Lung microvascular endothelial cell (primary cell): ENCODE measurements at places on chromosomes 6 and 20.
A peak's percentile ranks its signal among the peaks of the same experiment; 100 is the strongest.

DNA sequence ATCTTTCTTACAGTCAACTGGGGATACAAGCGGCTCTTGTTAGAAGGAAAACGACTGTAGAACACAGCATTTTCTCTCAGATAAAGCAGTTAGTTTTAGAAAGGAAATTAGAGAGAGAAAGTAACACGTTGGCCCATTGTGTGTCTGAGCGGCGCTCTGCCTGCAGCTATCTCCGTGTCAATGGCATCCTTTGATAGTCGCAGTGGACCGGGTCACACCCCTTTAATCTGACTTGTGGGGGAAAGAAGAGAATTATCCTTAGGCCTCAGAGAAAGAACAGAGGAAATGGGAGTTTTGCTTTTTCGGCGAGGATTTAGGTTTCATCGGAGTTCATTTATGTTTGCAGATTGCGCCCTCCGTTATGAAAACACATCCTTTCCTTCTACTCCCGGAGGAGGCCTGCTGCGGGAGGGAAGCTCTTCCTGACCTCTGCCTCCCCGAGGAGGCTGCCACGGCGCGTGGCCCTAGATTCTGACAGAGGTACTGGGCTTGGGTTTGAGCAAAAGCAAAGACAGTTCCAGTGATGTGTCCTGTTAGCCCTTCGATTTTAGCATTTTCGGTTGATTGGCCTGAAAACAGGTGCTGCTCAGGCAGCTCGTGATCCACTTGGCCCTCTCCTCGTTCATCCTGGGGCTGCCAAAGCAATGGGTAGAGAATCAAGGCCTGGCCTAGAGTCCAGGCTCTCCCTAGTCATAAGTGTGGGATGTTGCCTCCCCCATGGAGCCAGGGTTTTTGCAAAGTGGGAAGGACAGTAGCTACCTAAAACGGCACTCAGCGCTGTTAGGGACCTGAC, 74.9 kb downstream of the ZDHHC14 start:
- DNase-seq: peak; percentile 45

DNA sequence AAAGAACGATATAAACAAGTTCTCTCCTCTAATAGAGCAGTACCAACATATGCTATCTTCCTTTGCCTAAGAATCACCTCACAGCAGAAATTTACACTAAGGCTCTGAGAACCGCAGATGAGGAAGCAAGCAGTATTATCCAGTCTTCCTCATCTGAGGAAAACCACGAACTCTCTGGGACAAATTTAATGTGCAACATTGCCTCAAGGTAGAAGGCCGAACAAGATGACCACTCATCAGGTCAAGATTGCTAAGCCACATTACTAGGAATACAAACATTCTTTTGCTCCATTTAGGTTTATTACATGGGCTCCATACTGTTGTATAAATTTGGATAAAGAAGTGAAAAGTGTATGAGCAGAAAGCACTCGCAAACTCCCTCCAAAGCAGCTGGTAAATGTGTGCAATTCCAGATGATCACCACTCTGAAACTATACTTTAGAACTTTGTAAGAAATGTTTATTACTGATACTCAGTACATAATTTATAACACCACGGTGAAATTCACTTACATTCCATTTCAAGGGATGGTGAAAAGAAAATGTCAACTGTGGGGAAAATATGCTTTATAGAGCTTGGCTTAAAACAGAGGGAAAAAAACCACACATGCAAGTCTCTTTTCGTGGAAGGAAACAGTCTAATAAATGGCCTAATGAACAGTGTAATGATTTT, 398.4 kb downstream of the BTBD9 start:
- DNase-seq: no peak

DNA sequence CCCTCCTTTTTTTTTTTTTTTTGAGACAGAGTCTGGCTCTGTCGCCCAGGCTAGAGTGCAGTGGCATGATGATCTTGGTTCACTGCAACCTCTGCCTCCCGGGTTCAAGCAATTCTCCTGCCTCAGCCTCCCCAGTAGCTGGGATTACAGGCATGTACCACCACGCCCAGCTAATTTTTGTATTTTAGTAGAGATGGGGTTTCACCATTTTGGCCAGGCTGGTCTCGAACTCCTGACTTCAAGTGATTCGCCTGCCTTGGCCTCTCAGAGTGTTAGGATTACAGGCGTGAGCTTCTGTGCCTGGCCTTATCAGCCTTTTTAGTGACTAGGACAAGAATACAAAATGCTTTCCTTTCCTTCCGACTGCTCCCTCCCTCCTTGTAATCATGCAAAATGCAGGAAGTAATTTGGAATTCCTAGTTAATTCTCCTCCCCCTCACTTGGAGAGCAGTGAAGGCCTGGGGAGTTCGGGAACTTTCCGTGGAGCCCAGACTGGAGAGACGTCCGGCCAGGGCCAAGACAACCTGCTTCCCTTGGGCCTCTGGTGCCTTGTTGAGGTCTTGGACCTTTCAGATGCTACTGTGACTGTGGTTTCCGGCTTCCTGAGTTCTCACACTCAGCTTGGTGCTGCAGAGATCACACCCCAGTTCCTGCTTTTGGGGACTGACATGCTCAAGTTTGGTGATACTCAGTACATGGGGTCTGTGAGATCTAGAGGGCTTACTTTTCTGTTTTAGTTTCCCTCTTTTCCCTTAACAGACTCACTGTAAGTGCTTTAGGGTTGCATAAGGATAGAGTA, 3.9 kb upstream of the PHF20 start:
- DNase-seq: peak; percentile 17

GRCh38 chr6:113359155-113360140, 497.7 kb upstream of the MARCKS start:
- peak; percentile 23 for DNase-seq

GRCh38 chr6:32117461-32117860, 8.3 kb upstream of the TNXB start:
- no peak for DNase-seq

DNA sequence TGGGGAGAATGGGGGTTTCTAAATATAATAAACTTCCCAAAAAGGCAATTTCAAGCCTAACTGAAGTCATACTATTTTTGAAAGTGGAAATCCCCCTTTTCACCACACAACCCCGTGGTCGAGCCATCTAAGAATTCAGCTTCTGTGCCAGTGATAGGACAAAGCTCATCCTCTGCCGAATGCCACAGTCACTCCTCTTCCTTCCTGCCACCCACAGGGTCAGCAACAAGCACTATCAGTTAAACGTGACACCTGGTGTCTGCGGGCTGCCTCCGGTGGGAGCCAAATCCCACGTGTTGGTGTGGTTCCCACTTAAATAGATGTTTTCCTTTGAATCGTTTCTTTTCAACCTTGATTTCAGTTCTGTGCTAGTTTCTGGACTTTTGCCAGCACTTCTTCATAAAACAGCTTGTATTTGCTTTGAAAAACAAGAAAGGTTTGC, 60.7 kb downstream of the TNFAIP3 start:
- DNase-seq: peak; percentile 90
